NCI-H82 (cell line): ENCODE measurements at places on chromosomes 3 and 15.

DNA sequence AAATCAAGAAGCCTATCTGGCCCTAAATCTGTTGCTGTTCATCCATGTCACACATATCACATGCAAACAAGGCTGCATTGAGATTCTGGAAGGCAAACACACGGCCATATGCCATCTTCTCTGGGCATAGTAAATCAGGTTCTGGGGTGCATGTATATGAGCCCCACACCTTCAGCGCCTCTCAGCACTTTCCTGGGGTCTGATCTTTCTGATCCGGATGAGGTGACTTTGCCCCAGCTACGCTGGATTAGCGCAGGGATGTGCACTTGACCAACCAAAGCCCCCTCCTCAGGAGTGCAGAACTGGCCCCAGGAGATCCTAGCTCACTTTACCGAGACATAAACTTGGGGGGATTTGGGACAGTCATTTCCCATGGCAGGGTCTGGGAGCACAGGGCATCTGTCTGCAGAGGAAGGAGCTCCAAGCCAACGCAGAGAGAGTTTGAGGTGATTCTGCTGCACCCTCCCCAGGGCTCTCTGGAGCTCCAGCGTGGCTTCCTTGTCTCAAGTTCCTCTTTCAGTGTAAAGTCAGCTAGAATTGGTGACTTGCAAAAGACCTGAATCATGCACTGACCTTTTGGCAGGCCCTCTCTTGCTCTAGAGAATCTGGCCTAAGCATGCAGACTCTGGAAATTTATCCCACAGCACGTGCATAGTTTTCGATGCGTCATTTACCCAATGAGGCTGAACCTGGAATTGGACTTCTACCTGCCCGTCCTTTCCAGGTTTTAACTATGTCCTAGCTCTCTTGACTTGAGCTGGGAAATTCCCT, 63.5 kb upstream of the KLF13 start:
- no peak for DNase-seq

- peak; percentile 24 for DNase-seq
Measured at GRCh38 chr3:107854733-107855132, 236.1 kb downstream of the CD47 start.

DNA sequence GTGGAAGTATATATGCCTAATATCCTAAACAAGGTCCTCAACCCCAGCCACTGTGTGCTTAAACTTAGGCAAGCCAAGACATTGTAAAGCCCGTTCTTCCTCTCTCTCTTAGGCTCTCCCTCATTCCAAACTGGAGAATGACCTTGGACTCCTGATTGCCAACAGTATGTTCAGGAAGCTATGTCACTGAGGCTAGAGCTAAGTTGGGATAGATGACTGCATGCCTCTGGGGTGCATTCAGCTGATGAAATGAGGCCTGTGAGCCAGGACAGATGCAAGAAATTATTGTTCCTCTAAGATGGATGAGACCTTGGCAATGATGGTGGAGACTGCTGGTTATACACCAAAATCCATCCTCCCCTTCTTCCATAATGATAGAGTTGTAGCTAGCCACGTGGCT, 27.9 kb upstream of the TBC1D21 start:
- no peak for DNase-seq

DNA sequence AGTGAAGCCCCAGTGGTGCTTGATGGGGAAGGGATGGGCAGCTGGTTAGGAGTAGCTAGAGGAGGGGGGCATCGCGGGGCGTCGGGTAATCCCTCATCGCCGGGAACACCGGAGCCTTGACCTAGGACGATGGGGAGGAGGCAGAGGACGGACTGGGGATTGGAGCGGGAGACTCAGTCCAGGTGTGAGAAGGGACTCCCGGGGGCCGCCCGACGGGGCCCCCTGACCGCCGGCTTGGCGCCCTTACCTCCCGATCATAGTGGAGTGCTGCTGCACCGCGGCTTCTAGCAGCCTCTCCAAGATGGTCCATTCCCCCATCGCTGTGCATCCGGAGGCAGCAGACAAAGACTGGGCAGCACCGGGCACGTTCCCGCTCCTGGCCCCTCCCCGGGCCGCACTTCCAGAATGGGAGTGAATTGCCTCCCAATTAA, 612 bp downstream of the GJD2 start:
- peak; percentile 72 for DNase-seq

DNA sequence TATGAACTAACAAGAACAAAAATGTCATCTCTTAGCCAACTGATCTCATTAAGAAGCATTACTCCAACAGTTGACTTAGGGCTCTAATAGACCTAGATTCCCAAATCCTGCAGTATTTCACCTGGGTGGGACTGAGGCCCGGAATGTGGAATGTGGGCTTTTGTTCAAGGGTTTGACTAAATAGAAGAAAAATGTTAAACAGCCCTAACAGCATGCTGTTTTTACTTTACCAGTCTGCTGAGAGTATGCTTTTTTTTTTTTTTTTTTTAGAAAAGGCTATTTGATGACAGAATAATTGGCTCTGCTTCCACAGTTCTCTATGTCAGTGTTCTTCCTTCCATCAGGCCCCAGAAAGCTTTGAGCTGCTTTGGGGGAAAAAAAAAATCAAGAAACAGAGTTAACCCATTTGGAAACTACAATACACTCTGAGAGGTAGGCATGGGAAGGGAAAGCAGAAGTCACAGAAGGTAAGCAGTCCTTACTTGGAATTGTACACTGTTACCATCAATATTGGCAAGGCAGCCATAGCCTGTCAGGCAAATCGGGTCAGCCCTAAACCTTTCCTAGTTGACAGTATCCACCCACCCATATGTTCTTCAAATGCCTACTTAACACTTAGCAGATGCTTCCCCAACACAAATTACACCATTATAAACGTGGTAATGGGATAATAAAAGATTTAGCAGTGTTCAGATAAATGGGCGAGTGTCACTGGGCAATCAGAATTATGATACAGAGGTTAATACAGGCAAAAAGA, 224.2 kb downstream of the CNTN3 start:
- peak; percentile 94 for DNase-seq

GRCh38 chr3:72487946-72488737, 360.1 kb downstream of the SHQ1 start:
- DNase-seq, result no peak

GRCh38 chr3:46854555-46854991, 8.7 kb downstream of the MYL3 start:
- DNase-seq, result peak; percentile 9

DNA sequence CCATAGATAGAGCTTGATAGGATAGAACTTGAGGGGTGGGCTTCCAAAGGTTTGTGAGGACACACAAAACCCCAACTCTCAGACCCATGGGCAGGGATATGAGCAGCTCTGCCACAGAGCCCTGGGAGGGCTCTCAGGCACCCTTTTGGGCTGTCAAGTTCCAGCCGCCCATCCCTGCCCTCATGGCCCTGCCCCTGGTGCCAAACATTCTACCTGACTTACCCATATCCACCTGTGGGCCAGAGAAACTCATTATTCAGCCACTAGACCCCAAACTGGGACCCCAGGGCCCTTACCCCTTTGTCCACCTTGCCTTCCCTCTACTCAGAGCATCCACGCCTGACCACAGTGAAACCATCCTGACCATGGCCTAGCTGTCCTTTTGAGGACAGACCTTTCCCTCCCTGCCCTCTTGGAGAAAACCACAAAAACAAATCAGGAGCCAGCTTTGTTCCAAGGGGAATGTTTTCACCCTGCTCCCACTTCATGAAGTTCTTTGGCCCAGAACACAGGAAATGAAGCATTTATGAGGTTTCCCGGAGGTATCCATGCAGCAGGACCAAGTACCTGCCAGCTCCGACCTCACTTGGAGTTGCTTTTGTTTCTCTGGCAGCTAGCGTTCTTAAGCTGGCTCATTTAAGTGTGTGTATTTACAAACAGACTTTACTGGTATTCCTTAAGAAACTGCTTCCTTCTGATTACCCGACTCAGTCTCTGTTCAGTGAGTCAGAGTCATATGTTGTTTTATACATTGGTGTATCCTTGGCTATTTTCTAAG, 34.2 kb upstream of the GALNT15 start:
- DNase-seq, result no peak

- DNase-seq, result no peak
Measured at GRCh38 chr15:95763426-95763825, 567.1 kb upstream of the NR2F2 start.

- DNase-seq, result no peak
Measured at GRCh38 chr3:23329471-23330105, 126.5 kb downstream of the UBE2E2 start.

GRCh38 chr3:195708626-195709481, 11.9 kb upstream of the MUC20 start:
- no peak for DNase-seq

DNA sequence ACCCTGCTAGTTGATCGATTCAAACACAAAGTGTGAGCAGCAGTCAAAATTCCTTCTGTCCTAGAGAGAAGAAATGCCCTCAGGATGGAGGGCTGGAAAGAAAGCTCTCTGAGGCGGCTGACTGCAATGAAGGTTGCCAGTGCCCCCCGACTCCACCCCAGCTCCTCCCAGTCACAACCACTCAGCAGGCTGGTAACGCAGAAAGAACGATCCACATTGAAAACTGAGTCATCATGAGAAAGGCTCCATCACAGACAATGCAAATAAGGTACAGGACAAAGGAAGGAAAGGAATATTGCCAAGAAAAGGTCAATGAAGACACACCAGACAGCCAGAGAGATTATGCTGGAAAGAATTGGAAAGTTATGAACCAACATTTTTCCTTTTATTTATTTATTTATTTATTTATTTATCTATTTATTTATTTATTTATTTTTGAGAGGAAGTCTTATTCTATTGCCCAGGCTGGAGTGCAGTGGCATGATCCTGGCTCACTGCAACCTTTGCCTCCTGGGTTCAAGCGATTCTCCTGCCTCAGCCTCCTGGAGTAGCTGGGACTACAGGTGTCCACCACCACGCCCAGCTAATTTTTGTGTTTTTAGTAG, 17.4 kb upstream of the VGLL4 start:
- DNase-seq, result no peak

DNA sequence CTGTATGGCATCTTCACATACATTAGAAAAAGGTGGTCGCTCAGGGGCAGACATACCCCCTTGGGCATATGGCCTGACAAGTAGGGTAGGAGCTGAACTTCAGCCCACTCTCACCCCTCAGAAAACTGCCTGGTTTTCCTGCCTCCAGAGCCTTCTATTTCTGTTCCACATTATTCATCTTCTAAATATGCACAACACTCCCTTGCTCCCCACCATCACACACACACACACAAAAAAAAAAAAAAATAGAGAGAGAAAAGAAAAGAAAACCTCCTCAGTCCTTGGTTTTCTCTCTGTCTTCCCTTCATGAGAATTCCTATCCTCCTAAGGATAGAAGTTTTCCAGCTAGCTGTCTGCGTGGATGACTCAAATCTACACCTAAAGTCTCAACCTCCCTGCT, 5.6 kb upstream of the ROPN1 start:
- no peak for DNase-seq

GRCh38 chr15:26661748-26662147, 111.1 kb downstream of the GABRB3 start:
- no peak for DNase-seq

DNA sequence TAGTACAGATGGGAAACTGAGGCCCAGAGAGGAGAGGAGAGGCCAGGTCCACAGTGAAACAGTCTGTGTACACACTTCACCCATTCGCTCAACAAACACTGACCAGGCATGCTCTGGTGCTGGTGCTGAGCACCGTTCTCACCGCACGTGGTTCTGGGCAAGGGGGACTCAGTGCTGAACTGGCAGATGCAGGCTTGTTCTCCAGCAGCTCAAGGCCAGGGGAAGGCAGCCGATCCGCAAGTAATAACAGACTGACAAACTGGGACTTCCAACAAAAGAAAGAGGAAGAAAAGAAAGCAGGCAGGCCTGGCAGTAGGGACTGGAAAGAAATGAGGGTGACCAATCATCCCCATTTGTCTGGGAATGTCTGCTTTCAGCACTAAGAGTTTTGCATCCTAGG, 25.6 kb upstream of the LINGO1 start:
- DNase-seq, result no peak

GRCh38 chr3:179882292-179882691, 154.4 kb downstream of the PEX5L start:
- peak; percentile 35 for DNase-seq

DNA sequence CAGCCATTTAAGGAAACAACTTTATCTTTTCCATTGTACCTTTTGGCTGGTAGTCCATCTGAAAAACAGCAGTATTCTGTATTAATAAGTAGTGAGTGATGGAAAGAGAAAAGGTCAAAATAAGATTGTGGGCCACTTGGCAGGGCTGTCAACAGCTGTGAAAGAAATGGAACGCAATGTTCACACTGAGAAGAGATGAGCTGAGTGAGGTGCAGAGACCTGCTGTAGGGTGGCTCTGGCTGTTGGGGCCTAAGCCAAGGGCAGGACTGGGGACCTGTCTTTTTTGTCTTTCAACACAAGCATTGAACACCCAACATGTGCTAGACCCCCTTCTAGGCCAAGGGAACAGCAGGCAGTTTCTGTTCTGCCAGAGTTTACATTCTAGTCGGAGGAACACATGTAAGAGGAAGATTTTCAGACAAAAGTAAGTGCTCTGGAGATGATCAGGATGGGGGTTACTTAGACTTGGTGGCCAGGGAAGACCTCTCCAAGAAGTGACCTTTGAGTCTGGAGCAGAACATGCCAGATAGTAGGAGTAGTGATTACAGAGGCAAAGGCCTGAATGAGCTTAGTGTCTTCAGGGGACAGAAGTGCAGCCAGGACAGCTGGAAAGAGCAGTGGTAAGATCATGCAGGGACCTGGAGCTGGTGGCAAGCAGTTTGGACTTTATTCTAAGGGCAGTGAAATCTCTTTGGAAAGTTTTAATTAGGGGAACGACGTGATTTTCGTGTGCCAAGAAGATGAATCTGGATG, 29.6 kb downstream of the TSEN2 start:
- DNase-seq, result no peak

DNA sequence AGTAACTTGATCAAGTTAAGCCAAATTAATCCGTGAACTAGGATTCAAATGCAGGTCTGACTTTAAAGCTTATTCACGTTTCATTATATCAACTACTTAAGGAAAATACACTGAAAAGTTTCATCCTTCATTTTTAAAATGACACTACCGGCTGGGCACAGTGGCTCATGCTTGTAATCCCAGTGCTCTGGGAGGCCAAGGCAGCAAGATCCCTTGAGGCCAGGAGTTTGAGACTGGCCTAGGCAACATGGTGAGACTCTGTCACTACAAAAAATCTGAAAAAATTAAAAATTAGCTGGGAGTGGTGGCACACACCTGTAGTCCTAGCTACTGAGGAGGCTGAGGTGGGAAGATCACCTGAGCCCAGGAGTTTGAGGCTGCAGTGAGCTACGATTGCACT, 3.7 kb downstream of the RUBCN start:
- DNase-seq, result no peak

DNA sequence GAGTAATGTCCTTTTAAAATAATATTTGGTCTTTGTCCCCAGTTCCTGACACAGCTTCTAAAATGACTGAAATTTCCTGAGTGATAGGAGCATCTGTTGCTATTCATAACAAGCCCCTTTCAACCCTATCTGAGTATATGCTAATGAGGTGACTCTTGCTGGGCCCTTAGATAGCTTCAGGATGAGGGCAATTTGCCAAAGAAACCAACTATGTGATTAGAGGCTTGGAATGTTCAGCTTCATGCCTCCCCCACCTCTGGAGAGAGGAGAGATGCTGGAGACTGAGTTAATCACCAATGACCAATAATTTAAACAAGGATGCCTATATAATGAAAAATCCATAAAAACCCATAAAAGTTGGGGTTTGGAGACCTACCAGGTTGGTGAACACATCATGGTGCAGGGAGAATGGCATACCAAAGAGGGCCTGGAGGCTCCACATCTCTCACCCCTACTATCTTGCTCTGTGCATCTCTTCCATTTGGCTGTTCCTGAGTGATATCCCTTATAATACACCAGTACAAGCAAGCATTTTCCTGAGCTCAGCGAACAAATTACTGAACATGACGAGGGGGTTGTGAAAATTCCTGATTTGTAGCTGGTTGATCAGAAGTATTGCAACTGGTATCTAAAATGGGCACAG, 189.2 kb downstream of the ECT2 start:
- no peak for DNase-seq

- peak; percentile 26 for DNase-seq
Measured at GRCh38 chr3:113287111-113287802, 75.9 kb downstream of the BOC start.
